ENCODE measurements at places on chromosomes 12 and 14.

DNA sequence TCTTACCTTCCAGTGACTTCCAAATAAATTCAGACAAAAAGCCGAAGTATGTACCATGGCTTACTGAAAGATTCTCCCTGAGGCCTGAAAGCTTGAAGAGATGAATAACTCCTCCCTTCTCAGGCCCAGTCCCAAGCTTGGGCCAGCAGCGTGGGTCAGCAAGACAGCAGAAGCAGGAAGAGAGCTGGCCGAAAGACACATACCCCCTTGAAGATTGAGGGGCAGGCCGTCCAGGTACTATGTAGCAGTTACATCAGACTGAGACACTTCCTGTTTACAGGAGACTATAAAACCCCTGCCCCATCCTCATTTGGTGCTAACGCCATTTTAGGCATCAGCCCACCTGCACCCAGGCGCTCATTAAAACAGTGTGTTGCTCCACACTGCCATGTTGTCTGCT lies 15.0 kb downstream of the NDUFA12 start:
- DNase-seq: peak; percentile 56

DNA sequence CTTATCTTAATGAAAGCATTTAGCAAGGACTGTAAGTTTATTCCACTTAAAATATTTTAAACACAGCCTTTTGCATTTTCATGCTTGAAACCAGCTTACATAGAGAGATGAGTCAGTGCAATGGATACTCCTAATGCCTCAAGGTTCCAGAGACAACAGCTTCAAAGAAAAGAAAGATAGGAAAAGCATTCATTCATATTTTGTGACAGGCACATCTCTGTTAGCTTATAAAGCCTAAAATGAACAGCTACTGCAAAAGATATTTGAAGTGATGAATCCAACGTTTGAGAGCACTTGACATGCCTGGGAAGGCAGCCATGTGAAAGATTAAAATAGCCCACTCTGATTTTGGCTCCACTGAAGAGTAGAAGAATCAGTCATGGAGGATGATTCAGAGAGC lies 814.5 kb downstream of the RPS29 start:
- DNase-seq: no peak

- DNase-seq: no peak
Measured at GRCh38 chr12:39830852-39831520, 211.4 kb upstream of the ABCD2 start.

GRCh38 chr14:32584079-32584478 lies 255.0 kb downstream of the AKAP6 start:
- DNase-seq: no peak

DNA sequence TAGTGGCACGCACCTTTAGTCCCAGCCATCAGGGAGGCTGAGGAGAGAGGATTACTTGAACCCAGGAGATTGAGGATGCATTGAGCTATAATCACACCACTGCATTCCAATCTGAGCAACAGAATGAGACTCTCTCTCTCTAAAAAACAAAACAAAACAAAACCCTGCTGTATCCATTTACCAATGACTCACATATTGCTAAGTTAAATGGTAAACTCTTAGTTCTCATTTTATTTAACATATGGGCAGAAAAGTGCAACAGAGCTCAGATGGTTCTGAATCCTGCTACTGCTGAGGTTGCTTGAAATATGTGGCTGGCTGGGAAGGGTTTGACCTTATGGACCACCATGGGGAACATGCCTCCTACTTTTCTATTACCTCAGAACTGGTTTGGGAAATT lies 33.7 kb upstream of the CCNT1 start:
- DNase-seq: no peak

- DNase-seq: no peak
Measured at GRCh38 chr14:55980970-55981369, 137.2 kb upstream of the PELI2 start.

GRCh38 chr12:6391013-6391412 lies 7.1 kb downstream of the LTBR start:
- no peak for DNase-seq

DNA sequence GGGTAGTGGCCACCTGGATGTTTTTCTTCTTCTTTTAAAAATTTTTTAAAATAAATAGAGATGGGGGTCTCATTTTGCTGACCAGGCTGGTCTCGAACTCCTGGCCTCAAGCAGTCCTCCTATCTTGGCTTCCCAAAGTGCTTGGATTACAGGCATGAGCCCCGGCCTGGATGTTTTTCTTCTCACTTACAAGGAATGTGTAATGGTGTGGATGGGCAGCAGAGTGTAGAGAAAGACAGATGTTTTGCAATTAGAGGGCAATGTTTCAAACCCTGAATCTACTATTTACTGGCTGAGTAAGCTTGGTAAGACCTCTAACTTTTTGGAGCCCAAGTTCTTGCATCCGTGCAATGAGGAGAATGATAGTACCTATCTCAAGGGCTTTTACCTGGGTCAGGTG lies 48.1 kb downstream of the ADCK1 start:
- no peak for DNase-seq

DNA sequence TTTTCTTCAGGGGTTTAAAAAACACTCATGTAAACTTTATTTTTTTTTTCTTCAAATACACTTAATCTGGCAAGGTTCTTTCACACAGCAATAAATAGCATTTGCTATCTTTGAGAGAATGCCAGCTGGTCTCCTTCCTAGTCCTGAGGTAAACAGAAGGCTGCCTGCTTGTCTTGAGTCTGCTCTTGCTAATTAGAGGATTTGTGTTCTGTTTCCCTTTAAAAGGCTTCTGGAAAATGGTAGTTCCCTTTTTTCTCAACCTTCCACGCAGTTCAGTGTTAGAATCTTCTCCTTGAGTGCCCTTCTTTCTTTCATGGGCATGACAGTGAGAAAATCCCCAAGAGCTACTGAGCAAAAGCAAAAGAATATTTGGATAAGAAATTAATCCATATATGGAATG lies 92.3 kb upstream of the DCN start:
- DNase-seq: no peak
